ENCODE measurements at places on chromosomes 1 and 21.

DNA sequence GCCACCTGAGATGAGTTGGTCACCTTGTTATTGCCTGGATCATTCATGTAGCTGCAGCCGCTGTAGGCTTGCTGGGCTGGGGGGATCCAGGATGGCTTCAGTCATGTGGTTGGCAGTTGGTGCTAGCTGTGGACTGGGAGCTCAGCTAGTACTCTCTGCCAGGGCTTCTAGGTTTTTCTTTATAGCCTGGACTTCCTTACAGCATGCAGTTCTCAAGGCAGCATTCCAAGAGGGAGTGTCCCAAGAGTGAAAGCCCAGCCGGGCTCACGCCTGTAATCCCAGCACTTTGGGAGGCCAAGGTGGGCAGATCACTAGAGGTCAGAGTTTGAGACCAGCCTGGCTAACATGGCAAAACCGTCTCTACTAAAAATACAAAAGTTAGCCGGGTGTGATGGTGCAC, 23.7 kb upstream of the ACTL8 start:
- no peak for DNase-seq

GRCh38 chr1:14233510-14233909, 365.0 kb upstream of the KAZN start:
- no peak for DNase-seq

GRCh38 chr1:184954232-184954995, 19.9 kb downstream of the NIBAN1 start:
- DNase-seq = no peak

GRCh38 chr1:153260585-153261280, 1.2 kb downstream of the LORICRIN start:
- no peak for DNase-seq

- no peak for DNase-seq
These were observed 259.8 kb downstream of the LMO4 start for GRCh38 chr1:87588495-87588894.

DNA sequence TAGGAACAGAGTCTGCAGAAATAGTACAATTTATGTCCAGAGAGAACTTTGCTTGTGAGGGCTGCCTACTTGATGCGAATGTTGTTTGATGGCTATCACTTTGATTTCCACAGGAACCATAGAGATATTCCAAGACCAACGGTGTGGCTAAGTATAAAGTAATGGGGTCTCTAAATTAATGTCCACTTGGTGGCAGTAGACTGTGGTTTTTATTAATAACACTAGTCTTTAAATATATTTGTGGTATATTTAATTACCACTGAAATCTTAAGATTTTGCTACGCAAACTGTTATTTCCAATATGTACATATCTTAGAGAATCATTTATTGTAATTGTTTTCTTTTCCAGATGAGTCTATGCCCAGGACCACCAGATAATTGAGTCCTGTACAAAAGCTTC, 647.9 kb downstream of the PLA2G4A start:
- DNase-seq = no peak

GRCh38 chr1:65393347-65393746, 27.1 kb upstream of the LEPR start:
- DNase-seq = no peak

- DNase-seq = no peak
These were observed 21.9 kb upstream of the EPS8L3 start for GRCh38 chr1:109785446-109786111.
